ENCODE measurements at places on chromosomes 1 and 21. TPM values are rescaled to one million over a fixed set of nuclear protein-coding genes. Genes with fewer than 3 reads are reported as not detected.

KCNJ9 gene
- not detected for total RNA-seq

NPHS2 gene
- total RNA-seq, result not detected

CASQ1 gene
- 27.0 TPM for total RNA-seq

CYP4A11 gene
- not detected for total RNA-seq

MCOLN3 gene
- 1.2 TPM for total RNA-seq

TRIM45 gene
- total RNA-seq, result 13.3 TPM

ADORA3 gene
- total RNA-seq, result 3.8 TPM

PPIH gene
- 20.1 TPM for total RNA-seq

LCA5L gene
- total RNA-seq, result 0.46 TPM

OR2M7 gene
- total RNA-seq, result not detected

VSIG8 gene
- total RNA-seq, result not detected

FAM151A gene
- total RNA-seq, result 1.5 TPM

SLAMF8 gene
- total RNA-seq, result 1.6 TPM

LDLRAD2 gene
- not detected for total RNA-seq

ACTL8 gene
- total RNA-seq, result not detected

SELP gene
- 7.1 TPM for total RNA-seq

OR2L2 gene
- not detected for total RNA-seq

PIGK gene
- 29.4 TPM for total RNA-seq

MAP1LC3C gene
- total RNA-seq, result 0.19 TPM

ANKRD45 gene
- total RNA-seq, result 0.16 TPM

MPZ gene
- total RNA-seq, result 4.4 TPM

TNFRSF1B gene
- 19.0 TPM for total RNA-seq

GJA9 gene
- not detected for total RNA-seq

CYP4X1 gene
- 1.5 TPM for total RNA-seq

ALPL gene
- 11.0 TPM for total RNA-seq

FAM163A gene
- total RNA-seq, result 0.65 TPM

HMGCS2 gene
- total RNA-seq, result 161 TPM

PGLYRP4 gene
- total RNA-seq, result not detected

CERS2 gene
- total RNA-seq, result 92.6 TPM

All from Right ventricle myocardium inferior (tissue), 1 donor.